EL (cell line): ENCODE measurements at places on chromosomes 5 and 9.

GRCh38 chr5:36089989-36090388 lies 23.3 kb upstream of the UGT3A2 start:
- peak; percentile 48 for DNase-seq

DNA sequence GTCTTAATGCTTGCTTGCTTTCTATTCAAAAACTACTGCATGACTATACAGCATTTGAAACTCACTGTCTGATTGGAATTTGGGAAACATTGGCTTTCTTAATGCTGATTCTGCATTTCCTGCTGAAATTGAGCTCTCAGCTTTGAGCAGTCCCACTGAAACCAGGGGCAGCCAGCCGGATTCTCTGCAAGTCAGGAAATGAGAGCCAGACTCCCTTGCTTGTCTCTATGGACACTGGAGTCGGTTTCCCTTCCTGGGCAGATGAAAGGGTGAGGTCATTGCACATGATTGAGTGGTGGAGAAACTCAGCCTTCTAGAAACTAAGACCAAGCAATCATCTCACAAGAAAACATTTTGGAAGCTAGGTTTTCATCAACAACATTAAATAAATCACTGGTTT lies 119.7 kb upstream of the SPATA31C2 start:
- DNase-seq: peak; percentile 70

DNA sequence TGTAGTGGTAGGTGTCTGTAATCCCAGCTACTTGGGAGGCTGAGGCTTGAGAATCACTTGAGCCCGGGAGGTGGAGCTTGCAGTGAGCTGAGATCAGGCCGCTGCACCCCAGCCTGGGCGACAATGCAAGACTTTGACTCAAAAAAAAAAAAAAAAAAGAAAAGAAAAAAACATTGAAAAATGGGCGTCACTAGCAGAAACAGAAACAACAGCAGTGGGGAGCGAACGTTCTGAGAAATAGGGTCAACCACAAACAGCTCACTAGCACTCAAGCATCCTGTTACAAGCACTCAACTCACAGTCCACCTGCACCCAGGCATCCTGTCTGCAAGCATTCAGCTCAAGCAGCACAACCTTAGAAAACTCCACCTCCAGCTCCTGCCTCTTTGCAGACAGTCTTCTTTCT lies 17.2 kb downstream of the TRIM14 start:
- no peak for DNase-seq

DNA sequence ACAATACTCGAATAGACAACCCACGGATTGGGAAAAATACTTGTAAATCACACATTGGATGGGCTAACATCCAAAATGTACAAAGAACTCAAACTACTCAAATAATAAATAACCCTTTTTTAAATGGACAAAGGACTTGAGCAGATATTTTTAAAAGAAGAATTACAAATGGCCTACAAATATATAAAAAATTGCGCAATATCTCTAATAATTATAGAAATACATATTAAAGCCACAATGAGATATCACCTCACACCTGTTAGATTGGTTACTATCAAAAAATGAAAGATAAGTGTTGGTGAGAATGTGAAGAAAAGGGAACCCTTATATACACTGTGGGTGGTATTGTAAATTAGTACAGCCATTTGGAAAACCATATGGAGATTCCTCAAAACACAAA lies 40.8 kb upstream of the ADAMTS19 start:
- DNase-seq: no peak

GRCh38 chr5:144060598-144060997 lies 109.9 kb downstream of the YIPF5 start:
- peak; percentile 42 for DNase-seq

DNA sequence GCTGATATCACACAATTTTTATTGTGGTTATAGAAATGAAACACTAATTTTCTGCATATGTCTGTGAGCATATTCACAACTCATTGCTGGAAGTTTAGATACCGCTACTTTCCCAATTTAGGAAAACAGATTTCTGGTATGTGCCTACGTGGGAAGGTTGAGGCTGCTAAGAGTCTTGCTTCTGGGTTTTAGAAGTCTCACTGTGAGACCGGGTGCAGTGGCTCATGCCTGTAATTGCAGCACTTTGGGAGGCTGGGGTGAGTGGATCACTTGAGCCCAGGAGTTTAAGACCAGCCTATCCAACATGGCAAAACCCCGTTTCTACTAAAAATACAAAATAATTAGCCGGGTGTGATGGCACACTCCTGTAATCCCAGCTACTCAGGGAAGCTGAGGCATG lies 39.6 kb downstream of the UBAP1 start:
- no peak for DNase-seq

DNA sequence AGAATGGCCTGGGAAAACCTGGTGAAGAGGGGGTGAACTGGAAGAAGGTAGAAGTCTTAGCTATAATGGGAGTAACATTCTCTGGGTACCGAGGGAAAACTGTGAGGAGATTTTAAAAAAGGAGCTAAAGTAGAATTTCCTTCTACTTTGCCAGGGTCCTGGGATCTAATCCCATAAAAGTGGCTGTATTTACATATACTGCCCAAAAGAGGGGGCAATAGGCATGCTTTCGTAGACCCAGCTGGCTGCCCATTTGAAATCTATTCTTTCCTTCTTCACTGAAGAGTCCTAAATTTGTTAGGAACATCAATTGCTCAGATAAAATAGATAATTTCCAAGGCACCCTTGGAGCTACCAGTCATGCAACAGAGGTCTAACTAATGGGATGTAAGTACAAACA lies 159.2 kb downstream of the CDC42SE2 start:
- peak; percentile 32 for DNase-seq

GRCh38 chr5:98898743-98899142 lies 30.1 kb downstream of the CHD1 start:
- DNase-seq: no peak

DNA sequence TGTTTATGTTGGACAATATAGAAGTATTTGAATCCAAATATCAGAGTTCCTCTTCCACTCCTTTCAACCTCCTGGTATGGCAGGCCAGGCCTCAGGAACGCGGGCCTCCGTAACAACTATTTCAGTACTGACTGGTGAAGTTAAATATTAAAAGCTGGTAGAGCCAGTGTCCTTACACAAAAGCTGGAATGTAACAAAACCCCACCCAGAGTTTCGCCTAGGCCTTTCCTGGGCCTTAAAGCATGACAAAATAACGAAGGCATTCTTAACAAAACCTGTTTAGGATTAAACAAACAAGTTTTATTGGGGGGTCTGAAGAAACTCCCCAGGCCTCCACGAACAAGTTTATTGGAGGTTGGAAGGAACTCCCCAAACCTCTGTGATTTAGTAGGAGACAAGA lies 61.6 kb upstream of the GNE start:
- DNase-seq: no peak

DNA sequence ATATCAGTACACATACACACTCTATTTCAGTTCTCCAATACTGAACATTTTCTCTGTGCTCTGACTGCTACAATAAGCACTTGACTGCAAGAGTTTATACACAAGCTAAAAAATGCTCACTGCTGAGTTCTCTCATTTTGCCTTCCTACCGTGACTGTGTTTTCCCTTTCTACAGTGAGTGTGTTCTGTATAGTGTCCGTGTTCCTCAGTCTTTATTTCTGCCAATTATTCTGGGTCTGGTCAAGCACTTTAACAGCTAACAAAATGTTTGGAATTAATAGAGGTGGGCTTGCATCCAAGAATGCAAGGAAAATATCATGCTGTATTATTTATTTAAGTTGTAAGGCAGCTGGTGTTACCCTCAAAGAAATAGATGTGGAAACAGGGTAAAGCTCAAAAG lies 217.0 kb upstream of the NREP start:
- no peak for DNase-seq

GRCh38 chr5:128681764-128682592 lies 143.9 kb upstream of the FBN2 start:
- DNase-seq: peak; percentile 14
